Left ventricle myocardium inferior (tissue), 1 donor: ENCODE measurements at places on chromosomes 1 and 21. TPM values are rescaled to one million over a fixed set of nuclear protein-coding genes. Genes with fewer than 3 reads are reported as not detected.

GRCh38 chr1:95203908-95204437 lies 30.0 kb upstream of the RWDD3 start:
- DNase-seq = no peak

- no peak for DNase-seq
Measured at GRCh38 chr1:31222176-31222575, 17.5 kb downstream of the NKAIN1 start.

DNA sequence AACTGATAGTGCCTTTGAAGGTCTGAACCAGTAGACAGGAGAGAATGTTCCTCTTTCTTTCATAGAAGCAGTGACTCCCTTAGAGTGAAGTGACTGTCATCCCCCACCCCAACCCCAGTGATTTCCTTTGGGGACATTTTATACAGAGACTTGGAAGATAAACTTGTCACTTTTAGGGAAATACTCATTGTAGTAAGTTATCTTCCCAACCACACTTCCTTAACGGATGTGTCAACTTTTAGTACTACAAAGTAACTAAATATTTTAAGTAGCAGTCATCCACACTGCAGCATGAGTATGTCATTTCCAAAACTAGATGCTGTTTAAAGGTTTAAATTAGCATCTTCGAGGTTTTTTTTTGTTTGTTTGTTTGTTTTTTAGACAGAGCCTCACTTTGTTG lies 13.7 kb downstream of the LRRC8B start:
- DNase-seq = no peak

GRCh38 chr1:37556712-37557196 lies at the start of gene DNALI1:
DNALI1 (plus strand) TSS chr1:37556940; CDS start chr1:37556995, 55 bp downstream.
- DNase-seq = peak; percentile 82

Gene SIK1
- total RNA-seq = 7.8 TPM
